ENCODE measurements at places on chromosomes 11 and 22.

- no peak for DNase-seq
Observed at GRCh38 chr11:14956111-14956510, 16.0 kb downstream of the CALCA start.

DNA sequence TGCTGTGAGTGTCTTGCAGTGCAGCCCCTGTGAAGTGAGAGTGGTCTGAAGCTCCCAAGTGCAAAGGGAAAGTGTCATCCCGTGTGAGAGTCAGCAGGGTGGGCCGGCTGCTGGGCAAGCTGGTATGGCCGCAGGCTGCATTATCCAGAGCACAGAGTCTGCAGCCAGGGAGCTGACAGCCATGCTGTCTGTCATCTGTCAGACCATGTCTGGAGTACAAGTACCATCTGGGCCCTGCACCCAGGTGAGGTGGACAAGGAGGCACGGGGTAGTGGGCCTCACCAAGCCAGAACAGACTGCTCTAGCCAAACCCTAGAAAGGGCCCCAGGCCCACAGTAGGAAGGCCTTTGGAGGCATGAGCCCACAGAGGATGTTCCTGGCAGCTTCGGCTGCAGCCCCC lies 20.2 kb downstream of the LMO1 start:
- no peak for DNase-seq

GRCh38 chr11:99098258-99098657 lies 77.5 kb downstream of the CNTN5 start:
- DNase-seq: no peak

DNA sequence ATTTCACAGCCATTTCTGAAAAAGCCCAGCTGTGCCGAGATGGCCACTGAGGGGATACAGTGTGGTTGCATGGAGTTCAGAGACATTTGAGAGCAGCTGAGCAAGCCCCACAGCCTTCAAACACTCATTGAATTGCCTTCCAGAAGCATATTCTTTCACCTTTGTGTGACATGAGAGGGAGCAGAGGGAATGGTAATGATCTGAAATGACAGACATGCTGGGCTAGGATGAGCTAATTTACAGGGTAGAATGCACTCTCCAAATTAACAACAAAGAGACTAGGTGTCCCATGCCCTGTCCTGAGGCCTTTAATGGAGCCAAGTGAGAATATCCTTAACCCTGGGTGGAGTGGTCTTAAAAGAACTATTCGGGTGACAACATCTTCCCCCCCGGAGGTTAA lies 585.4 kb downstream of the NELL1 start:
- DNase-seq: no peak

- DNase-seq: no peak
Observed at GRCh38 chr22:27596133-27596870, 205.3 kb downstream of the MN1 start.

- no peak for DNase-seq
Observed at GRCh38 chr22:37940698-37941376, 12.6 kb downstream of the C22orf23 start.

- no peak for DNase-seq
Observed at GRCh38 chr22:32076761-32077084, 33.7 kb downstream of the SLC5A1 start.

- no peak for DNase-seq
Observed at GRCh38 chr11:79201677-79202347, 239.0 kb downstream of the TENM4 start.

- no peak for DNase-seq
Observed at GRCh38 chr11:47533690-47534151, 19.2 kb downstream of the CELF1 start.

- DNase-seq: no peak
Observed at GRCh38 chr11:43135966-43136534, 175.7 kb upstream of the API5 start.

DNA sequence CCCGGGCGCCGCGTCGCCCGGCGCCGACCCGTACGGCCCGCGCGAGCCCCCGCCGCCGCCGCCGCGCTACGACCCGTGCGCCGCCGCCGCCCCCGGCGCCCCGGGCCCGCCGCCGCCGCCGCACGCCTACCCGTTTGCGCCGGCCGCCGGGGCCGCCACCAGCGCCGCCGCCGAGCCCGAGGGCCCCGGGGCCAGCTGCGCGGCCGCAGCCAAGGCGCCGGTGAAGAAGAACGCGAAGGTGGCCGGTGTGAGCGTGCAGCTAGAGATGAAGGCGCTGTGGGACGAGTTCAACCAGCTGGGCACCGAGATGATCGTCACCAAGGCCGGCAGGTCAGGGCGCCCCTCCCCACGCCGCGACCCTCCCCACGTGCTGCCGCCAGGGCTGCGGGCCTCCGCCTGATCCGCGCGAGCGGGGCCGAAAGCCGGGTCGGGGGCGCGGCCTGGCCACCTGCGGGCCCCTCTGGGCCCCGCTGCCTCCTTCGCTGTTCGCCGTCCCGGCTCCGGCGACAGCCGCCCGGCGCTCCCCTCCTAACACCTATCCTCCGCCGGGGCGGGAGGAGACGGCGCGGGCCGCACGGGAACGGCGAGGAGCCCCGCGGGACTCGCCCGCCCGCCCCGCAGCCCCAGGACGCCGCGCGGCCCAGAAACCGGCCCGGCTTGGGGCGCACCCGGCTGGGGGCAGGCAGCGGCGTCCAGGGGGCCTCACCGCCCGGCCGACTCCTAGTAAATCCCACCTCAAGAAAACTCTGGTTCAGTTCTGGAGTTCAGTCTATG lies 560 bp downstream of the TBX1 start:
- no peak for DNase-seq

GRCh38 chr11:124174001-124174583 lies 9.1 kb upstream of the OR10D3 start:
- DNase-seq: no peak

- peak; percentile 95 for DNase-seq
Observed at GRCh38 chr22:23281406-23282088, 101.2 kb downstream of the BCR start.

GRCh38 chr11:70493891-70494290 lies 95.6 kb downstream of the CTTN start:
- DNase-seq: no peak

- no peak for DNase-seq
Observed at GRCh38 chr22:30245985-30246813, at the start of gene LIF. LIF (minus strand) TSS chr22:30246759; CDS start chr22:30246695, 64 bp downstream.

- DNase-seq: no peak
Observed at GRCh38 chr11:64987998-64988854, 8.5 kb downstream of the BATF2 start.

DNA sequence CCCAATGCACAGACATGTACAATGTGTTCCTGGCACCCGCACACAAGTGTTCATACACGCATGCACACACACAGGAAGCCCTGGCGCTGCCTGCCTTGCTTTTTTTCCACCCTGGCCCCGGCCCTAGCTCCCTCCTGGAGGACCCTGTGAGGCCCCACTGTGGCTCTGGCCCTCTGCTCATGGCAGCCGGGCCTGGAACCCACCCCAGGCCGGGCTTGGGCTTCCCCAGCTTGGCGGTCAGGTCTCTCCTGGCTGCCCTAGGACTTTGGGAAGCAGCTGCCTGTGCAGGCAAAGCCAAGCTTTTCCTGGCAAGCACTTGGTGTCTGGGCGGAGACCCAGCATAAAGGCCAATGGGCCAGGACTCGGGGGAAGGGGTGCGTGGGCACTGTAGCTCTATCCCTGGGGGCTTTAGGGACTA lies 30.5 kb downstream of the CD82 start:
- no peak for DNase-seq

DNA sequence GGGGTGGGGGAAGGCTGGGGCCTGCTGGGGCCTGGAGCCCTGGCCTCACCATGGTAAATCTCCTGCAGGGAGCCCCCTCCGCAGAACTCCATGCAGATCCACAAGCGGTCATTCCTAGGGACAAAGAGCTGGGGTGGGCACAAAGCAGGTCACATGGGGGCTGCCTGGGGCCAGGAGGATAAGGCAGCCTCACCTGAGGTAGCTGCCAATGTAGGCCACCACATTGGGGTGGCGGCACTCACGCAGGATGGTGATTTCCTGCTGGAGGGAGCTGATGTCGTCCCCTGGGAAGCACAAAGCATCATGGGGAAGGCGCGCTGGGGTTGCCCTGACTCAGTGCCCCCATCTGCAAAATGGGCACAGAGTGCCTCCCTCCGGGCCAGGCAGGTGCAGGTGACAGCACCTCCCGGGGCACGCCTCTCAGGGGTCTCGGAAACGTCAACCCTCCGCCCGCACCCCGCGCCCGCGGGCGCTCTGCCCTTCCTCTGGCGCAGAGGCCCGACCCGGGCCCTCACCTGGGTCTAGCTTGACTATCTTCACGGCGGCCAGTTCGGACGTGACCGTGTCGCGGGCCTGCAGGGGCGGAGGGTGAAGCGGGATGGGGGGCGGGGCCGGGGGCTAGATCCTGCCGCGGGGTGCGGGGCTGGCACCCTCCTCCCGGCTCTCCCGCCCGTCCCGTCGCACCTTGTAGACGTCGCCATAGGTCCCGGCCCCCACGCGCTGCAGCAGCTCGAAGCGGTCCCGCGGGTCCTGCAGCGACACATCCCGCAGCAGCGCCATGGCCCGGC lies 450 bp downstream of the MAP4K2 start:
- DNase-seq: no peak

- DNase-seq: no peak
Observed at GRCh38 chr22:19510919-19511341, 13.3 kb downstream of the CLDN5 start.

GRCh38 chr11:35344681-35345574 lies 74.4 kb downstream of the SLC1A2 start:
- no peak for DNase-seq

DNA sequence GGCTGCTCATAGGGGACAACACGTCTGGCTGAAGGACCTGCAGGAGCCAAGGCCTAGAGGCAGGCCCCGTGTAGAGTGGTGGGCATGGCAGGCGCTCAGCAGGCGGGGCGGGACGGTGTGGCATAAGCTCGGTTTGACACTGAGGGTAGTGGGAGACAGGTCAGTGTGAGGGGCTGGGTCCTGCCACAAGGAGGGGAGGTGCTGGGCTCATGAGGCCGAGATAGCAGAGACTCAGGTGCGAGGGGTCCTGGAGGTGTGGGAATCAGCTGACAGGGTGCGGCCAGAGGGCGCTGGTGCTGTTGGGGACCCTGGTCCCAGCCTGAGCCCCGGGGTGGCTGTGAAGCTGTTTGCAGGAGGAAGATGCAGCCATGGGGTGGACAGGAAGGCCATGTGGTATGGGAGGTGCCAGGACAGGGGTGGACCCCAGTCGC lies 6.7 kb downstream of the SLC22A12 start:
- DNase-seq: no peak

DNA sequence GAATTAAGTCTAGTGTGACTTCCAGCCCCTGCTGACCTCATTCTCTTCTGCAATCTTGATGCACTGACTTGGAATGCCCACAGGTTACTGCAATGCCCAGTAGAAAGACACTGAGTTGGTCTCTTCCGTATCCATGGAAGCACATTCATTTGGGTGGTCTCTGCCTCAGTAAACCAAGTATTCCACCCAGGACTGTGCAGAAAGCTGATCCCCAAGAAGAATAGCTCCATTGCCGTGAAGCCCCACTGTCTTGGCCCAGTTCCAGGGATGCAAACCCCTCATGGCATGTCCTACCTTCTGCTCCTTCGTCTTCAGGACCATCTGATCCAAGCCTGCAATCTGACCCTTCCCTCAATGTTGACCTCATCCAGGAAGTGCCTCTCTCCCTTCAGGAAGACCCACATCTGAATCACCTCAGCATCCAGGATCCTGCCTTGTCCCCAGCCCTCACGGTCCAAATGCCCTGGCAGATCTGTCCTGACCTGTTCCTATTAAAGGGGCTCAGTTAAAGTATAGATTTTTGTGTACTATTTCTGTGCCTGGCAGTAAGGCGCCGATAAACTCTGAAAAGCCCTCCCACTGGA lies 425.8 kb downstream of the SOX6 start:
- no peak for DNase-seq

- DNase-seq: no peak
Observed at GRCh38 chr22:31584804-31585160, 77.2 kb downstream of the PISD start.

GRCh38 chr22:31036671-31037550 lies 44.2 kb upstream of the SMTN start:
- no peak for DNase-seq

- DNase-seq: no peak
Observed at GRCh38 chr22:35465109-35465701, 65.3 kb downstream of the MCM5 start.

DNA sequence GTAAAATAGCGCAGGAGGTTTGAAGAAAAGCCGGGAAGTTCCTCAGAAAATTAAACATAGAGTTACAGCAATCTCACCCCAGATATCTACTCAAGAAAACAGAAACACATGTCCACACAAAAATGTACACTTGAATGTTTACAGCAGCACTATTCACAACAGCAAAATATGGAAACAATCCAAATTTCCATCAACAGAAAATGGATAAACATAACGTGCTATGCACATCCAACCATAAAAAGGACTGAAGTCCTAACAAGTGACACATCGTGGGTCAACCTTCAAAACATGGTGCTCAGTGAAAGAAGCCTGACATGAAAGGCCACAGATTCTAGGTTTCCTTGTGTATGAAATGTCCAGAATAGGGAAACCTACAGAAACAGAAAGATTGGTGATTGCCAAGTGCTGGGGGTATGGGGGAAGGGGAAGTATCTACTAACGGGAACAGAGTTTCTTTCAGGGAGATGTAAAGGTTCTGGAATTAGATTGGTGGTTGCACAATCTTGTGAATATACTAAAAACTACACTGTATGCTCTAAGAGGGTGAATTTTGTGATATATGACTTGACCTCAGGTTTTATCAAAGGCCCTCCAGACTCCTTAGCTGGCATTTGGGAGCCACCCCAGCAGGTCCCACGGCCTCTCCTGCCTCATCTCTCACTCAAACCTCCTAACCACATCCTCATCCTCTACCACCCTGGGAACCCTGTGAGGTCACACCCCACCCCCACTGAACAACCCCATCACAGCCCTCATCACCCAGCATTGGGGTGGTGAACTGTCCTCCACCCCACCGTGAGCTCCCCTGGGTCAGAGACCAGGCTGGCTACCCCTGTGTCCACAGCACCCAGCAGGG lies 69.2 kb upstream of the PRR5 start:
- DNase-seq: no peak

Data from neural crest cell (in vitro differentiated cells).